Natural killer cell (primary cell): ENCODE measurements at places on chromosomes 7 and 10. TPM values are rescaled to one million over a fixed set of nuclear protein-coding genes. Genes with fewer than 3 reads are reported as not detected.

- H3K27me3 ChIP-seq = no peaks in the 10 kb centered on the region
- H3K4me1 ChIP-seq = no peaks in the 10 kb centered on the region
- no peak overlapping the region for H3K4me3 ChIP-seq
- no peak for DNase-seq
Observed at GRCh38 chr10:42544945-42545344, 93.4 kb downstream of the ZNF33B start.

GRCh38 chr10:58311026-58311425 is 23.8 kb upstream of the UBE2D1 start:
- no peak overlapping the region for H3K27ac ChIP-seq
- H3K4me1 ChIP-seq = no peaks in the 10 kb centered on the region
- H3K4me3 ChIP-seq = no peak overlapping the region
- H3K36me3 ChIP-seq = no peaks in the 10 kb centered on the region
- H3K27me3 ChIP-seq = peaks cover 3% of the 10 kb centered on the region

GRCh38 chr10:91104193-91105041 is 116.0 kb upstream of the PCGF5 start:
- no peaks in the 10 kb centered on the region for H3K36me3 ChIP-seq
- no peaks in the 10 kb centered on the region for H3K27me3 ChIP-seq
- no peaks in the 10 kb centered on the region for H3K4me1 ChIP-seq
- no peak overlapping the region for H3K27ac ChIP-seq

DNA sequence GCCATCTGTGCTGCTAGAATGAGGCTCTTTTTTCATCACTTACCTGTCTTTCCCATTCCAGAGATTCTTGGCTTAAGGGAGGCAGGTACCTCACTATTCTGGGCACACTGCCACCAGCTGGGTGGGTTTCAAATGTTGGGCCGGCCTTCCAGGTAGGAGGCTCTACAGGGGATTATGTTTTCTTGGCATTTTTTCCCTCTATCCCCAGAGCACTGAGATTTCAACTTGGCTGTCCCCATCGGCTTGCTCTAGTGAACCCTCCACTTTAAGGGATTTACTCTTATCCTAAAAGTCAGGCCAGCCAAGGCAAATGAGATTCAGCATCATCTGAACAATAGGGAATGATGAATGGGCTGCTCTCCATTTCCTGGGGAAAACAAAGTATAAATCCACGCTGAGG is 710.1 kb upstream of the CELF2 start:
- DNase-seq = no peak
- H3K4me1 ChIP-seq = no peaks in the 10 kb centered on the region
- H3K36me3 ChIP-seq = no peaks in the 10 kb centered on the region
- H3K27ac ChIP-seq = no peak overlapping the region
- H3K27me3 ChIP-seq = no peaks in the 10 kb centered on the region
- no peak overlapping the region for H3K4me3 ChIP-seq

DNA sequence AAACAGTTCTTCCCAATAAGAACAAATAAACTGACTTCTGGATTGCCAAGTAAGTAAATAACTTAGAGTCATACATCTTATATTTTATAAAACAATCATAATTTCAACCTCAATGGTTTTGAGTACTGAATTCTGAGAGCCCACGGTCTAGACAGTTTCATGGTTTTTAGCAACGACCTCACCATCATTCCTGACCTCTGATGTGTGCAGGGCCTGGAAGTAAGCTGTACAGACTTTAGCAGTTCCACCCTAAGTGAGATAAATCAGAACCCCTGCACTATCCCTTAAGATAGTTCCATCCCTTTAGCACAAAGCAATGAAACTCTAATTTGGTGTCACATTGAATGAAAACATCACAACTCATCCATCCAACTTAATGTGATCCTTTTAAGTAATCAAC is 86.0 kb downstream of the NEBL start:
- no peak for DNase-seq
- H3K4me3 ChIP-seq = no peak overlapping the region
- H3K36me3 ChIP-seq = no peaks in the 10 kb centered on the region
- H3K27ac ChIP-seq = no peak overlapping the region
- no peaks in the 10 kb centered on the region for H3K4me1 ChIP-seq

DNA sequence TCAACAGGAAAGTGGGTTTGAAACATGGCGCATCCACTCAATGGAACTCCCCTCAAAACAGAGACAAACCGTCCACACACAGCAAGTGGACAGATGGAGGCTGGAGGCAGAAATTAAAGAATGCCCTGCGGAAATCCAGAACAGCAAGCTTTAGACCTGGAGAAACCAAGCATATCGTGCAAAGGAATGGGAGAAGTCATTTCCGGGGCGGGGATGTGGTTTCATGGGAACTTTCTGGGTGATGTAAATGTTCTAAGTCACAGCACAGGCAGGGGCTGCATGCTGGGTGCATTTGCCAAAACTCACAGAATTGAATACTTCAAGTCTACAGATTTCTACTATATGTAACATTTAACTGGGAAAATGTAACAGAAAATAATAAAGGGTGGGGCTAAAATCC is 213.0 kb downstream of the PTPRN2 start:
- DNase-seq = no peak
- no peaks in the 10 kb centered on the region for H3K27me3 ChIP-seq
- H3K4me1 ChIP-seq = peaks cover 4% of the 10 kb centered on the region
- H3K36me3 ChIP-seq = no peaks in the 10 kb centered on the region
- no peak overlapping the region for H3K4me3 ChIP-seq

Gene IDI2
- not detected for total RNA-seq

Gene DLX6
- total RNA-seq = not detected

Gene MAP3K8
- total RNA-seq = 244 TPM
